ENCODE measurements at places on chromosomes 3 and 15. TPM values are rescaled to one million over a fixed set of nuclear protein-coding genes. Genes with fewer than 3 reads are reported as not detected.

- DNase-seq = no peak
- H3K27ac ChIP-seq = no peak overlapping the region
- H3K4me1 ChIP-seq = no peaks in the 10 kb centered on the region
- H3K4me3 ChIP-seq = no peak overlapping the region
- no peaks in the 10 kb centered on the region for H3K36me3 ChIP-seq
Observed at GRCh38 chr3:147359177-147360050, 46.9 kb downstream of the ZIC4 start.

DNA sequence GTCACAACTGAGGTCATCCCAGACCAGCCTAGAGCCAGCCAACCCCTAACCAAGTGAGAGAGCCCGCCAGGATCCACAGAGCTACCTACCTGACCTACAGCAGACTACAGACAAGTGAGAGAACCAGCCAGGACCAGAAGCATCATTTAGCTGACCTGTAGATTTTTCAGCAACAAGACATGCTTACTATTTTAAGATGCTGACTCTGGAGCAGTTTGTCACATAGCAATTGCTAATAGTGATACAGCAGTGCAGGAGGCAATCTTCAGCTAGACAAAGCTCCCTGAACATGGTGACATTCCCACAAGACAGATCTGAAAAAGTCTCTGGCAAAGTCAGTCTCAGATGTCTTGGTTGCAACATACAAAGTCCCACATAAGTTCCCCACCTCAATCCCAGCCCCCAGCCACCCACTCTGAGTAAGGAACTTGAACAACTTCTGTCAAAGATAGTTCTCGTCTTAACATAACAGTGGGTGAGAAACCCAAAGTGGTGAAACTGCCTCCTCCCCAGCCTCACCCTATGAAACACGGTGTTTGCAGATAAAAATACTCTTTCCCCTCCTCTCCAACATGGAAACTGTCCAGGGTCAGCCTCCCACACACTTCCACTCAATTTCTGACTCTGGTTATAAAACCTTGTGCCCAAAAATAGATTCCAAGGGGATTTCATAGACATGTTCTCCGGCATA is 120.3 kb upstream of the SLC6A11 start:
- no peaks in the 10 kb centered on the region for H3K4me1 ChIP-seq
- no peak overlapping the region for H3K4me3 ChIP-seq
- no peaks in the 10 kb centered on the region for H3K36me3 ChIP-seq

DNA sequence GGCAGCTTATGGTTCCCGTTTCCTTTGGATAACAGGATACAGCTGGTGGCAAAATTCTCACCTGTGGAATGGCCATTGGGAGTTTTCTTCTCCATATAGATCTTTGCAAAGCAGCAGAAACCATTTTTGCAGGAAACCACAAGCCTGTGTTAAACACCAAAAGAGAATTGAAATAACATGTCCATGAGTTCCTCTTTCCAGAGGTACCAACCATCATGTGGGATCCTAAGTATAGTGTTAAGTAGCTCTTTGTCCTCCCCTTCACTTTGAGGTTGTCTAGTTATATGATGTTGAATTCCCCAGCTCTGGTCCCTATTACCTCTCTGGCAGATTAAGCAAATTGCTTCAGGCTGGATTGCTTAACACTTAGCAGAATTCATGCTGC is 94.9 kb downstream of the AKAP13 start:
- no peaks in the 10 kb centered on the region for H3K36me3 ChIP-seq
- no peaks in the 10 kb centered on the region for H3K27me3 ChIP-seq
- no peak overlapping the region for H3K4me3 ChIP-seq

DNA sequence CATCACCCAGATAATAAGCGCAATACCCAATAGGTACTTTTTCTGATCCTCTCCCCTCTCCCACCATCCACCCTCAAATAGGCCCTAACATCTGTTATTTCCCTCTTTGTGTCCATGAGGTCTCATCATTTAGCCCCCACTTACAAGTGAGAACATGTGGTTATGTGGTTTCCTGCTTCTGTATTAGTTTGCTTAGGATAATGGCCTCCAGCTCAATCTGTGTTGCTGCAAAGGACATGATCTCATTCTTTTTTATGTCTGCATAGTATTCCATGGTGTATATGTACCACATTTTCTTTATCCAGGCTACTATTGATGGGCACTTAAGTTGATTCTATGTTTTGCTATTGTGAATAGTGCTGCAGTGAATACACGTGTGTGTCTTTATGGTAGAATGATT is 165.4 kb downstream of the MBNL1 start:
- peaks cover 12% of the 10 kb centered on the region for H3K36me3 ChIP-seq
- H3K4me3 ChIP-seq = no peak overlapping the region
- peaks cover 28% of the 10 kb centered on the region for H3K4me1 ChIP-seq
- DNase-seq = no peak
- no peak overlapping the region for H3K27ac ChIP-seq

GRCh38 chr15:76575274-76575673 is 238.7 kb downstream of the ISL2 start:
- no peaks in the 10 kb centered on the region for H3K27me3 ChIP-seq
- H3K27ac ChIP-seq = no peak overlapping the region
- DNase-seq = no peak
- H3K4me3 ChIP-seq = no peak overlapping the region

DNA sequence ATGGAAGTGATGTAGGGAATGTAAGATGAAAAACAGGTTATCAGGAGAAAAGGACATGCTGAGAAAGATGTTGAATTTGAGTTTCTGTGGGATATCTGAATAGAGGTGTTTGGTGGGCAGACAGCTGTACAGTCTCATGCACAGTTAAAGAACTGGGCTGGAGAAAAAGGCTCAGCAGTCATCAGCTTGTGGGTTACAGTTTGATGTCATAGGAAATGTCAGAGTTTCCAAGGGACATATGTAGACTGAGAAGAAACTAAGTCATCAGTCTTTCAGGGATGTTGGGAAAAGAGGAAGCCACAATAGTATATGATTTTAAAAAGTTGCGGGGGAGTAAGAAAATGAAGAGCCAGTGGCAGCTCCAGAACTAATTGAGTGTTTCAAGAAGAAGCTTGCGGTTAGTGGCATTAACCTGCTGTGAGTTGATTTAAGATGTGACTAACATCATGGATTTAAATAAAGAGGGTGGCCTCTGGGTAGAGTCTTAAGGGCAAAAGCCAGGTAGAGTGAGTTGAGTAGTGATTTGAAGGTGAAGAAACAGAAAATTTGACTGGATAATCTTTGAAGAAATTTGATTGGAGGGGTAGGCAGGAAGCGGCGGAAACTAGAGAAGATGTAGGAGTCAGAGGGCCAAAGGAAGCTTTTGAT is 24.6 kb downstream of the GORASP1 start:
- H3K4me1 ChIP-seq = no peaks in the 10 kb centered on the region
- H3K27ac ChIP-seq = no peak overlapping the region
- H3K36me3 ChIP-seq = peaks cover 57% of the 10 kb centered on the region
- H3K4me3 ChIP-seq = no peak overlapping the region
- DNase-seq = no peak

- peaks cover 15% of the 10 kb centered on the region for H3K4me1 ChIP-seq
- no peak overlapping the region for H3K4me3 ChIP-seq
- H3K27ac ChIP-seq = 0 out of 2 replicates have a peak overlapping the region, but pooled peaks have one; percentile 15
- H3K36me3 ChIP-seq = 0 out of 2 replicates have a peak, but pooled peaks cover 3% of the 10 kb centered on the region
Observed at GRCh38 chr3:168080499-168081170, 15.1 kb downstream of the GOLIM4 start.

DNA sequence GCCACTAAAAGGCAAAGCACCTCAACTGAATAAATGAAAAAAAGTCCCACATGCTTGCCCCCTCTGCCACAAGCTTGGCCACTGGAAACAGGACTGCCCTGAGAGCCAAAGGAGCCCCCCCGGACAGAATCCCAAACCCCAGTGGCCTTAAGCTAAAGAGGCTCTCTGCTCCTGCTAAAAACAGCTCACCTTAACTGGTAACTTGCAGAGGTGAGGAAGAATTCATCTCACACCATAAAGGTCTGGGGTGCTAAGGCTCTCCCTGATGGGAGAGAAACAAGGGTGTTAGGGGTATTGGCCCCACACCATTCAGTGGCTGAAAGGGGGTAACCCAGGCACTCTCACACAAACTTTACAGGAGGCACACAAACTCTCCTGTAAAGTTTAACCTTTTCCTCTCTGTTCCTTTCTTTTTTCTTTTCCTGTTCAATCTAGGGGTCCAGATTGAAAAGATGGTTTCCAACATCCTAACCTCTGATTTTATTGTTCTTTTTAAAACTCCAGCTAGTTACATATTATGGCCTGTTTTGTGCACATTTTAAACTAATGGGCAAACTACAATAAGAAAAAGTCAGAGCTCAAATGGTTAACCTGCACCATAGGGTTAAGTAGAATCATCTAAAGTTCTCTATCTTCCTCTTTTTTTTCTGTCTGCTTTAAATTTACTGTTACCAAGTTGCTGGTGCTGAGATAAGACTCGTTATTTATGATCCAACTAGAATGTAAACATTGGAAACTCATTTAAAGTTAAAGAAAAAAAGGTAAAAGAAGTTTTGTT is 19.9 kb downstream of the TRANK1 start:
- no peaks in the 10 kb centered on the region for H3K4me1 ChIP-seq
- H3K36me3 ChIP-seq = no peaks in the 10 kb centered on the region
- H3K27ac ChIP-seq = no peak overlapping the region
- H3K4me3 ChIP-seq = no peak overlapping the region
- no peaks in the 10 kb centered on the region for H3K27me3 ChIP-seq
- no peak for DNase-seq

GRCh38 chr3:108488631-108489030 is 21.8 kb downstream of the MYH15 start:
- no peaks in the 10 kb centered on the region for H3K36me3 ChIP-seq
- peaks cover 21% of the 10 kb centered on the region for H3K4me1 ChIP-seq
- no peak overlapping the region for H3K4me3 ChIP-seq
- no peak overlapping the region for H3K27ac ChIP-seq
- no peak for DNase-seq

The ATP13A5 gene
- polyA plus RNA-seq = not detected

The PPP4R2 gene
- 8.9 TPM for polyA plus RNA-seq

The SEMA6D gene
- 0.30 TPM for polyA plus RNA-seq

The RPL32 gene
- 2,077 TPM for polyA plus RNA-seq

Measured in SK-N-SH (cell line).